Activated T-cell treated with anti-CD3 and anti-CD28 coated beads, Interleukin-2, amount 50 U/mL, for 4 hours (primary cell): ENCODE measurements at places on chromosomes 2 and 18. TPM values are rescaled to one million over a fixed set of nuclear protein-coding genes. Genes with fewer than 3 reads are reported as not detected.
A peak's percentile ranks its signal among the peaks of the same experiment; 100 is the strongest.

The CABLES1 gene
- 1.4 TPM for total RNA-seq

The CLK1 gene
- 113 TPM for total RNA-seq

The LIMS4 gene
- total RNA-seq = 0.65 TPM

The ZRANB3 gene
- total RNA-seq = 5.0 TPM

The DES gene
- total RNA-seq = 0.61 TPM

The SLC23A3 gene
- 0.89 TPM for total RNA-seq

The PJVK gene
- total RNA-seq = 2.0 TPM

The IL1F10 gene
- not detected for total RNA-seq

The SCN9A gene
- not detected for total RNA-seq

DNA sequence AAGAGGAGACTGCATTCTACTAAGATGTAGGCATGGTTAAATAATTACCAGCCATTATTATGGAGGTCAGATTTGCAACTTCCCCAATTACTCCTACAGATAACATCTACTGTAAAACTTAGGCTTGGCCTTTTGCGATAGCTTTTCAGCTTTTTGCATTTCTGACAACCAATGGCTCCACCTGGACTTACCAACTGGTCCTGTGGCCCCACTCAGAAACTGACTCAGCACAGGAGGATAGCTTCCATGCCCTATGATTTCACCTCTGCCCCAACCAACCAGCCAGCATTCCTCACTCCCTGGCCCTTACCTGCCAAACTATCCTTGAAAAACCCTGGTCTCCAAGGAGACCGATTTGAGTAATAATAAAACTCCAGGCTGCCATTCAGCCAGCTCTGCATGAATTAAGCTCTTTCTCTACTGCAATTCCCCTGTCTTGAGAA is 28.2 kb downstream of the TUBB6 start:
- DNase-seq = no peak

DNA sequence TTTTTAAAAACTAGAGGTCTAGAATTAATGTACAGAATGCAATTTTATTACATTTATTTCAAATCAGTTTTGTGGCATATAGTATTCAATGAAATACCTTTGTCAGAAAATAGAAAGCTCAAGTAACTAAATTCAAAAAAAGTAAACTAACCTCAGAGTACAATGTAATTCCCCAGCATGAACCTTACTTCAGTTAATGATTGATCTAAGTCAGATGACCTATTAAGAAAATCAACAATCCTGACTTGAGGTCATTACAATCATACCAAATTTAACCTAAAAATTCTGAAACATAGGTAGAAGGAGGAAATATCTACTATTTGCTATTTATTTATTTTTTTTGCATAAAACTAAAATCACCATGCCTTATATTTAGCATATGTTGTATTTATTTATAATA is 142.9 kb downstream of the CCDC102B start:
- DNase-seq = no peak

DNA sequence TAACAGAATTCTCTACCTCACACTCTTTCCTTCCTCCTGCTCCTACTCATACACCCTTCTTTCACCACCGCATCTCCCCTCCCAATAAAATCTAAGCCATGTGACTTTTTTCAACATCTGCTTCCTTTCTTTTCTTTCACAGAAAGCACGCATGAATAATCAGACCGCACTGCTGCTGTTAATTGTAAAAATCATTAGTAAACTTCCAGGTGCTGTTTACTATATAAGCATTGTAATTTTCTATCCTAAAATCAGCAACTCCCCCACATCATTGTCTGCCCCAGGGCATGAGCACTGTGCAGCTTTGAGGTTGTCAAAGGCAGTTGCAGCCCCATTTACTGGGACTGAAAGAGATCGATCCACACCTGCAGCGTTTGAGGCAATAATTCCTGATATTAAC is 782.6 kb upstream of the ID2 start:
- DNase-seq = no peak

DNA sequence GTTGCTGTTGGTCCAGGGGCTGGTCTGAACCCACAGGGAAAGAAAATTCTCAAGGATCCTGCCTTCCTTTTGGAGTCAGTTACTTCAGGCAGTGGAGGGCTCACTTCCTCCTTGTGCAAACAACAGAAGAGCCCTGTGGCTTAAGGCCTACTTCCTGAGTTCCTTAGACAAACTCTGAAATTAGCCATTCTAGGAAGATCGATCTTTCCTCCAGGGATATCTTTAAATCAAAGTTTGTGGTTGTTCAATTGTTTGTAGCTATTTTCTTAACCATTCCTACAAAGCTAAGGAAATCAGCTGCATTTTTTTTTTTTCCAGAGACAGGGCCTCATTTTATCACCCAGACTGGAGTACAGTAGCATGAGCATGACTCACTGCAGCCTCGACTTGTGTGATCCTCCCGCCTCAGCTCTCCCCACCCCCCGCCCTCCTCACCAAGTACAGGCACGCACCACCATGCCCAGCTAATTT is 156.0 kb downstream of the TANC1 start:
- DNase-seq = peak; percentile 14

- DNase-seq = no peak
These were observed 59.5 kb downstream of the R3HDM1 start for GRCh38 chr2:135590619-135591260.

DNA sequence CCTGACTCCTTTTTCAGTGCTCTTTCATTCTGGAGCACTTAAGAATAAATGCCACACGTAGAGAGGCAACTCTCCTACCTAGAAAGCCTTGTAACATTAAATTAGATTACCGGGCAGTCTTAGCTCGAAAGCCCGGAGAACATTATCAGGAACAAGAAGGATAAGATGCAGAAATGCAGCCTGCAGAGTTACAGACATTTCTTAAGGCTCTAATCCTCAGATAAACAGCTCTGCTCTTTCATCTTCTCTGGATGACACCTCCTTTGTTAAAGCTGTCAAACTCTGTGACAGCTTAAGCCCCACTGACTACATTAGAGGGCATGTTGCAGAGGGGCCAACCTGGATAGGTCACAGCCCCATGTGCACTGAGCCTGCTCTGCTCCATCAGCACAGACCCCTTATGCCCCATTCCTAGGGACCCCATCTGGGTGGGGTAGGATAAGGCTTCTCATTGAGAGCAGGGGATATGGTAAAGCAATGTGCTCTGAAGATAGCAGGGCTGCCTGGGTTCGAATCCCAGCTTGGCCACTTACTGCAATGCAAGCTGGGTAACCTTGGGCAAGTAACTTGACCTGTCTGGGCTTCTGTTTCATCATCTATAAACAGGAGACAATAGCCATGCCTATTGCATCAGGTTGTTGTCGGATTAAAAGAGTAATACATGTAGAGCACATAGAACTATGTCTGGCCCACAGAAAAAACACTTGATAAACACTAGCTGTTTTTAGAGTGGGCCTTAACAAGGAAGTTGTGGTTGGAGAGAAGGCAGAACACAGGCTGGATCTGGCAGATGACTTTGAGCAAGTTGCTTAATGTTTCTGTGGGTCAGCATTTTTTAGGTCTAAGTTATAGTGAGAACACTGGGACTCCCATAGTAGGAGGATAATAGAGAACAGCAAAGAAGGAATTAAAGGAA is 111.4 kb downstream of the THNSL2 start:
- no peak for DNase-seq

GRCh38 chr18:49127471-49128190 is 176.9 kb upstream of the SMAD7 start:
- no peak for DNase-seq

GRCh38 chr2:105405291-105405690 is 6.4 kb upstream of the FHL2 start:
- no peak for DNase-seq

DNA sequence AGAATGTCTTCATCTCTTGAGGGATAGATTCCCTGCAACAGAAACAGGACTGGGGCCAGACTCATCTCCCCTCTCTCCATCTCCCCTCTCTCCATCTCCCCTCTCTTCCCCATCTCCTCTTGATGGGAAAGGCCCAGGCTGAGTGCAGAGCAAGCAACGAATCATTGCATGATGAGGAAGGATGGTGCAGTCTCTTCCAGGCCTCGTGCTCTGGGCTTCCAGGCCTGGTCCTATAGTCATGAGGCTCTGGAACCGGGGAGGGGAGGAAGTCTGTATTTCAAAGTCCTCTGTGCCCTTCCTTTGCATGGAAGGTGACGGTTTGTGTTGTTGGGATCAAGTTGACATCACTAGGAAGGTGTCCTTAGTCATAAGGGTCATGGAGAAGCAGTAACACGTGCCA is 115.6 kb upstream of the NEDD4L start:
- DNase-seq = no peak

DNA sequence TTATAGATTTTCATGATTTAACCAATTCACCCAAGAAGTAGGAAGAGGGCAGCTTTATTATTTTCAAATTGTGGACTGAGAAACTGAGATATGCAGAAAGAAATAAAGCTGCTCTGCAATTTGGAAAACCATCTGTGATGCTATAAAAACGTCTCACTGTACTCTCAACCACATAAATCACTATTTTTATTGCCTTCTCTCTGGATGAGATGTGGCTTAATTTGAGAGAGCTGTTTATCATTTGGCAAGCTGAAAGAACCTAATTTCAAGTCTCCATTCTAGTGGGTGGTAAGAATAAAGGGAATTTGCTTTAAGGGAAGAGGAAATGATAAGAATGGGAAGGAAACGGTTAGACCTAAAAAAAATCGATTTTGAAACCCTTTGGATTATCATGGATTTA is 49.9 kb upstream of the CYP1B1 start:
- DNase-seq = no peak

DNA sequence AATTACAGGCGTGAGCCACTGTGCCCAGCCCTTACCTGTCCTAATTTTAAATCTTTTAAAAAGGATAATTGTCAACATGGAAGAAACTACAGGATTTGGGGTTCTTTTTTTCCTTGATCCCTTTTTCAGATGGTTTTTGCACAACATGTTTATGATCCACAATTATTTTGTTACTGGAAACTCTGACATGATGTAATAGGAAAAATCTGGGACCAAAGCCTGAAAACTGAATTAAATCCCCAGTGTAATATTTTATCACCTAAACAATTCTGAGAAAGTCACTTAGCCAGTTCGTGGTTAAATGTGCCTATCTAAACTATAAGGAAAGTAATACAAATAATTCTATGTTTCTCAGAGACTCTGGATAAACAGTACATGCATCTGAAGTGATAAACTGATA is 1649.7 kb downstream of the LRP1B start:
- DNase-seq = no peak

GRCh38 chr18:59516356-59517155 is 157.5 kb upstream of the LMAN1 start:
- DNase-seq = no peak

GRCh38 chr18:77099485-77100370 is 32.9 kb downstream of the MBP start:
- DNase-seq = peak; percentile 32

DNA sequence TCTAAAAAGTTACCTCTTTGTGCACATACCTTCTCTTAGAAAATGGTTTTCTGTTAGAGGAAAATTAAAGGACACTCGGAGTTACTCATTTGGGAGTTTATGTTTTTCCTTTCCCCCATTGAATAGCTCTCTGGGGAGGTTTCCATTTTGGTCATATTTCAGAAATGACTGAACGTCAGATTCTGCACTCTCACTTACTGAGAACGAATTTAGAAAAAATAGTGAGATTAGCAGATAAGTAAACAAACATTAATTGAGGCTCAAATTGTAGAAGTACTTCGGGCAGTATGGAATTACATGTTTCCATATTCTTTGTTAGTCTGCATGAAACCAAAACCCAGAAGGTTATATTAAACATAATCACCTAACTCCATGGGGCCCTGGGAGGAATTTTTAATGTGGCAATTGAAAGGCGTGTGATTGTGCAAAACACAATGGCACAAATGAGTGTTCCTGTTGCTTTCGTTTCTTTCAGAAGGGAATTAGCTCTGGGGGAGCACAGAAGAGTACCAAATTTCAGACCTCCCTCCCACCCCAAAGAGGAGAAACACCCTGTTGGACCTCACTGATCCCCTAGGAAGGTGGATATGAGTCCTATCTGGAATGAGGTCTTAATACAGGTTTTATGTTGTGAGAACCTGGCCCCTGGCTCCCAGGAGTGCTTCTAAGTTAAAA is 212.3 kb downstream of the BCL2 start:
- no peak for DNase-seq

- DNase-seq = peak; percentile 42
These were observed 97.0 kb downstream of the NEB start for GRCh38 chr2:151637271-151637781.

GRCh38 chr2:211329421-211329820 is 773.0 kb downstream of the CPS1 start:
- DNase-seq = no peak
